Caco-2 (cell line): ENCODE measurements at places on chromosomes 5 and 9. TPM values are rescaled to one million over a fixed set of nuclear protein-coding genes. Genes with fewer than 3 reads are reported as not detected.

GRCh38 chr9:114132550-114132918, 22.8 kb upstream of the COL27A1 start:
- DNase-seq: no peak

TEX48 gene
- not detected in 2 replicates for total RNA-seq

LHX2 gene
- 2.6 and 4.0 TPM in 2 replicates for total RNA-seq

WDR31 gene
- total RNA-seq: 1.9 and 2.3 TPM in 2 replicates

PCDHGA1 gene
- 0.64 and 1.1 TPM in 2 replicates for total RNA-seq

- no peak for DNase-seq
These were observed 85.4 kb downstream of the TMEM161B start for GRCh38 chr5:88183255-88183654.

TAF11L10 gene
- total RNA-seq: not detected in 2 replicates

DNA sequence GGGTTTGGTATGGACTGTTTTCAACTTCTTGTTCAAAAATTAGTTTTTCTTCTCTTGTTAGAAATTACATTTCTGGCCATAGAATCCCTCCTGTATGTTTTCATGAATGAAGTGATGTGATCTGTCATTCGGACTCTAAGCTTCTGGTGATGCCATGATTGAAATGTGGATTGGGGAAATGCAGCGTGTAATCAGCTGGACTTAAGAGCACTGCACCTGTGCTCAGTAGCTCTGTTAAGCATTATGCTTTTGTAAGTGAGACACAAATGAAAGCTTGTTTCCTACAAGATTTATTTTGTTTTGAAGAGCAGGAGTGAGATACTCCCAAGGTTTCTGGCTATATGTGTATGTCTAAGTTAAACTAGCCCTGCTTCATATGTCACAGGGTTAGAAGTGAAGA, 24.0 kb upstream of the FAM120AOS start:
- no peak for DNase-seq

GRCh38 chr9:76996700-76997099, 22.8 kb upstream of the FOXB2 start:
- peak; percentile 8 for DNase-seq

DMRTA1 gene
- total RNA-seq: 0.07 and 0.14 TPM in 2 replicates

DNA sequence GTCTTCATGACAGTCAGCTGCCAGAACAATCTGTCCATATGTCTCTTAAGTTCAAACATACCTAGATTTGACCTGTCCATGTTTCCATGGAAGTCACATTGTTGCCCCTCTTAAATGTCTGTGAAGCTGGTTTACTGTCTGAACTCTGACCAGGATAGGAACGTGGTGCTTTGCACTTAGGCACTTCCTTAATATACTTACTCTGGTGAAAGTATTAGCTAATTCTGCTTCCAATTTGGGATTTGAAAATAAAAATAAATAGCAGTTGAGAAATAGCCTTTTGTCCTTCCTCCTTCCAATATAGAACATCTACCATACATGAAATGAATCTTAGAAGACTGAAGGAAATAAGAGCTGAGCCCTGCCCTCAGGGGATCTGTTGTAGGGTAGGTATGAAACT, 524.5 kb upstream of the CLINT1 start:
- no peak for DNase-seq

DNA sequence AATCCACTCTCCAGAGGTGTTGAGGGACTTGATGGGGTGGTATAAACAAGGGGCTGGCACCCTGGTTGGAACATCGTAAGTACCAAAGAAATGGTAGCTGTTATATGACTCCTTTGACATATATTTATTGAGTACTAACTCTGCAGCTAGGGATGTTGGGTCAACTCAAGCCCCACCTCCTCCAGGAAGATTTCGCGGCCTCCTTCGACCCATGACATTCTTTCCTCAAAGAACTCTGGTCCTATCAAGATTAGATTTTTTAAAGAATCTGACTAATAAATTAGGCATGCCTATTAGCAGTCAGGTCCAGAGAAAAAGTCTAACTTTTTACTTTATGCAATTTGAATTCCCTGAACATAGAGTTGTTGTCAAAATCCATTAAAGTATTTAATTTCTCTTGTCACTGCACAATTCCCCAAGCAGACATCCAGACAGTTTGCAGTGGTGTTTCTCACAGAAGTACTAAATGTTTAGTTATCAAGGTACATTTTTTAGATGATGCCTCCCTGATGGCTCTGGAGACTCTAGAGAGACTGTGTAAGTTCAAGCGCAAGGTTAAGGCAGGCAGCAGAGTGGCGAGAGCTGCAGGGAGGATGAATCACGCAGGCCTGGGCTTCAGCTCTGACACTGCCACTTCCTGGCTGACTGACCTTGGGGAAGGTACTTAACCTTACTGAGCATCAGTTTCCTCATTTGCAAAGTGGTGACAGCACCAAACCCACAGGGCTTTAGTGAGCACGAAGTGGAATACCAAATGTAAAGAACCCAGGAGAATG, 209.6 kb downstream of the TTLL11 start:
- DNase-seq: no peak

DNA sequence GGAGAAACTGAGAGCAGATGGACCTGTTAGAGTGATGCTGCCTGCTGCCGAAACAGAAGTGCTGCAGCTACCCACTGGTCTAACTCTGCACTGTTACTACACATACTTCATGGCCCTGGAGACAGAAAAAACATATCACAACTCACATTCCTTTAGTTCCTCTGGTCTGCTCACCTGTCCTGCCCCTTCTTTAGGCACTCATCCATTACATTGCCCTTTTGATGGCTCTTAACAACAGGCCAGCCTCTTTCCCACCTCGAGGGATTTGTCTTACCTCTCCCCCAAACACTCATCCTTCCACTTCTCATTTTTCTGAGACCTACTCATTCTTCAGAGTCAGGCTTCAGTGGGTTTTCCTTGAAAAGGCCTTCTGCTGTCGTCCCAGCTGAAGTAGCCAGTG, 49.2 kb downstream of the KCTD16 start:
- no peak for DNase-seq

- DNase-seq: no peak
These were observed 12.8 kb upstream of the PHF19 start for GRCh38 chr9:120889606-120890271.

TUSC1 gene
- total RNA-seq: 2.4 and 3.2 TPM in 2 replicates

CCDC180 gene
- total RNA-seq: 2.3 and 5.9 TPM in 2 replicates

GRCh38 chr5:53991942-53992341, 318.4 kb downstream of the ARL15 start:
- DNase-seq: no peak
